ENCODE measurements at places on chromosomes 1 and 21. TPM values are rescaled to one million over a fixed set of nuclear protein-coding genes. Genes with fewer than 3 reads are reported as not detected.

DNA sequence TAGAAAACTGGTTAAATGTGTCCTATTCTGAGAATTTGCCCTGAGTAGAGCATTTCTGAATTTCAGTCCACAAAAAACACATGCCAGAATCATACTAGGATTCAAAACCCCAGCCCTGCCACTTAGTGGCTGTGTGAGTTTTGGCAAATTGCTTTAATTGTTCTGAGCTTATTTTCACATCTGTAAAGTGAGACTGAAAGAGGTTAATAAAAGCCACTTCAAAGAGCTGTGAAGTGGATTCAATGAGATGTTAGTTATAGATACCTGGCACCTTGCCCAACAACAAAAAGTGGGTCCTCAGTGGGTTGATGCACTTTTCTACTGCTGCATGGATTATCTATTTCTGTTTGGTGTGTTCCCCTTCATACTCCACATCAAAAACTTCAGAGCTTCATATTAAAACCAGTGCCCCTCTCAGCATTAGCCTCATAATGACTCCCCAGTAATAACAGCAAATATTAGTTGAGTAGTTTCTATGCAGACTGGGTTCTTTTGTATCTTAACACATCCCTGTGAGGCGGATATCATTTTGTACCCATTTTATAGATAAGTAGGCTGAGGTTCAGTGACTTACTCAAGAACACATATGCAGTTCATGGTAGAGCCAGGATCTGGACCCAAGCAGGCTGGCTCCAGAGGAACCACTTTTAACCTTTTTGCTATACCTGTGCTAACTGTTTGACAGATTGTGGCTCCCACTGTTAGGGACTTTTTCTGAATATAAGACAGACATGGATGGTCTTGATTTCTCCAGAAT, 14.2 kb upstream of the ADORA3 start:
- no peak for DNase-seq
- no peak overlapping the region for H3K4me3 ChIP-seq
- peak overlapping the region; percentile 87 for H3K27ac ChIP-seq
- peaks cover 56% of the 10 kb centered on the region for H3K4me1 ChIP-seq

MFAP2 gene
- total RNA-seq, result 8.6 TPM

CD52 gene
- total RNA-seq, result 5.8 TPM

- H3K4me3 ChIP-seq, result no peak overlapping the region
- DNase-seq, result no peak
- H3K36me3 ChIP-seq, result no peaks in the 10 kb centered on the region
- no peaks in the 10 kb centered on the region for H3K4me1 ChIP-seq
- H3K27me3 ChIP-seq, result no peaks in the 10 kb centered on the region
- no peak overlapping the region for H3K27ac ChIP-seq
These were observed 1568.3 kb downstream of the AMY1C start for GRCh38 chr1:105317976-105318375.

GOLT1A gene
- total RNA-seq, result not detected

Measured in right atrium auricular region (tissue), 2 donors.